ENCODE measurements at places on chromosomes 12 and 14. TPM values are rescaled to one million over a fixed set of nuclear protein-coding genes. Genes with fewer than 3 reads are reported as not detected.
A peak's percentile ranks its signal among the peaks of the same experiment; 100 is the strongest.

SLC25A47 gene
- not detected for total RNA-seq

CPM gene
- total RNA-seq = 1.7 TPM

GPR68 gene
- 0.04 TPM for total RNA-seq

KRT85 gene
- total RNA-seq = not detected

HCAR1 gene
- total RNA-seq = not detected

TRHDE gene
- total RNA-seq = 8.8 TPM

SRRM4 gene
- 0.04 TPM for total RNA-seq

PIWIL1 gene
- 0.08 TPM for total RNA-seq

RDH11 gene
- 116 TPM for total RNA-seq

LRRC74A gene
- total RNA-seq = not detected

RFLNA gene
- not detected for total RNA-seq

RNU4-1 gene
- total RNA-seq = under 0.01 TPM

- no peak for DNase-seq
Measured at GRCh38 chr14:88597601-88598000, 34.8 kb downstream of the ZC3H14 start.

- no peak for DNase-seq
Measured at GRCh38 chr12:119784673-119785072, 92.4 kb downstream of the CIT start.

- no peak for DNase-seq
Measured at GRCh38 chr12:38898001-38898684, 7.2 kb downstream of the CPNE8 start.

GRCh38 chr14:89899917-89900663 lies 54.4 kb downstream of the EFCAB11 start:
- DNase-seq = no peak

GRCh38 chr12:1791104-1791841 lies 29.1 kb upstream of the LRTM2 start:
- peak; percentile 64 for DNase-seq

GRCh38 chr12:2456813-2457186 lies 338.0 kb upstream of the FKBP4 start:
- no peak for DNase-seq

DNA sequence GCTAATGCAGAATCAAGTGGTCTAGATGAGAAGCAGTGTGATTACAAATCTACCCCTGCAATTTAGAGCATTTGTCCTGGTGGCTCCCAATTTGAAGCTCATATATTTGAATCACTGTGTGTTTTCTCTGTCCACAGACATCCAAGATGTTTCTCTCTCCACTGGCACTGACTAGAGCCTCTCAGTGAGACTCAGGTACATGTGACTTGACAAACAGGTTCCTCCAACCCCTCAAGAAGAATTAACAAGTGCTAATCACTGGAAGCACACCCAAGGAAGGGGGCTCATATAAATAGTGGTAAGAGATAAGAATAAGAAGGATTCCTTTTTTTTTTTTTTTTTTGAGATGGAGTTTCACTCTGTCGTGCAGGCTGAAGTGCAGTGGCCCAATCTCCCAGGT lies 20.5 kb downstream of the OR10G2 start:
- no peak for DNase-seq

- DNase-seq = no peak
Measured at GRCh38 chr12:81874586-81874985, 115.4 kb upstream of the PPFIA2 start.

- no peak for DNase-seq
Measured at GRCh38 chr12:84069699-84070098, 842.9 kb downstream of the SLC6A15 start.

DNA sequence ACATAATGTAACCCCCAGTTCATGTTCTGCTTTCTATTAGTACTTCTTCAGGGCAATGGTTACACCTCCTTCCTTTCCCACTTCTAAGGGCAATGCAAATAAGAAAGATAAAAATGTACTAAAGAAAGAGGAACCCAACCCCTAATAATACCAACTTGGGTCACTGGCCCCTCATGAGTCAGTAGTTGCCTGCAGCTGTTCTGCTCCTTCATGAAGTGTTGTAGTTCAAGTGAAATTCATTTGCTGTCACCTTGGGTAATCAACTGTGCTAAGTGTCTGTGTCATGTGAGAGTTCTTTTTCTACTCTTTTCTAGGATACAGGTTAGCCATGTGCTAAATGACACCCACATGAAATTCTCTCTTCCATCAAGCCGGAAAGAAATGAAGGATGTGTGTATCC lies 91.8 kb downstream of the PLXNC1 start:
- DNase-seq = no peak

DNA sequence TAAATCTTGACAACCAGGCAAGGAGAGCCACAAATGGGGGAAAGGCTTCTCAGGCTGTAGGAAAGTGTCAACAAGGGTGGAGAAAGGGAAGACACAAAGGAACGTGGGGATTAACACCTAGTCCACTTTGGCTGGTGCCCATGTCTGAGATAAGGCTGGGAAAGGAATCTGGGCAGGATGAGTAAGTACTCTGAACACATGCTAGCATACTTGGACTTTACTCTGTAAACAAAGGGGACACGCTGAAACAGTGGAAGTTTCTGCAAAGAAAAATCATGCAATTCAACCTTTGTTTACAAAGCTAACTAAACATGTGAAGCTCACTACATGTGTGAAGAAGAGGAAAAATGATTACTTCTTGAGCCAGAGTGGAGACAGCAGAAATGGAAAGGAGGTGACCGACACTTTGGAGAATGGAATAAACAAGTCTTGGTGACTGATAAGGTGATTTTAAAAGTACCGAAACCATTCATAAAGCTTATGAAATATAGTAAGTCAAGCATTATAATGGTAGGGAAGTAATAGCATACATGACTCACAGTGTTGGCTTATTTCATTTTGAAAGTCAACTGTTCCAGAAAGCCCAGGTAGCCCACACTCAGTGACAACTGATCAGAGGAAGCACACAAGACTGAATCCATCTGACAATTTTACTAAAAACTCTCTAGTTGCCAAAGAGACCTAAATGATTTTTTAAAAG lies 13.2 kb downstream of the CPNE8 start:
- no peak for DNase-seq

DNA sequence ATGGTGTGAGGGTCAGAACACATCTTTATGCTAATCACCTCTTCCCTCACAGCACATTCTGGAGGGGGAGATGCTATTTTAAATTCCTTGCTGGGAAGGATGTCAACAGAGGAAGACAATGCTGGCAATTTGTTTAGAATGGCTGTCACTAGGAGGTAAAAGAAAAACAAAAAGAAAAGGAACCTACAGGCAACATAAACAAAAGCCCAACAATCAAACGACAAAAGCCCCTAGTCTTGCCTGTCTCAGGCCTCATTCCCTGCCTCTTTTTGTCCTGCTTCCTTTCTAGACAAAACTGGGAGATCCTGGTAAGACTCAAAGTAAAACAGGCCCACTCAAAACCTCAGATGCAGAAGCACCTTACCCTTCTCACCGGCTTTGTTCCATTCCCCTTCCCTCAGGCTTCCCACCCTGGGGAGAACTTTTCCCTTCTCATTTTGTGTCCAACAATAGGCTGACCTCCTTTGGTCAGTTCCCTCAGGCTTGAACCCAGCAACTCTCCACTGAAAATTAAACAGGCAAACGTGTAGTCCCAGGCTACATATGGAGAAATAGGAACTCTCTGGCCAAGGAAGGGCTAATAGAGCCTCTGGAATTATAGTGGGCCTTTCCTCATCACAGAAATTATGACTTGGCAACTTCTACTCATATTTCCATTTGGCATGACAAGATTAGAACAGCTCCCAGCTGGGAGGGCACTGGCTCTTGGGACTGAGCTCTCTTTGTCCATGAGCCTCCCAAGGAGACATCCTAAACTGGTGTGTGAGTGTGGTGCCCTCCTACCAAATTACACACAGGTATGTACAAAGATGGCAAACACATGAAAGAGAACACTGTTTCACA lies 193.0 kb downstream of the MON2 start:
- no peak for DNase-seq

DNA sequence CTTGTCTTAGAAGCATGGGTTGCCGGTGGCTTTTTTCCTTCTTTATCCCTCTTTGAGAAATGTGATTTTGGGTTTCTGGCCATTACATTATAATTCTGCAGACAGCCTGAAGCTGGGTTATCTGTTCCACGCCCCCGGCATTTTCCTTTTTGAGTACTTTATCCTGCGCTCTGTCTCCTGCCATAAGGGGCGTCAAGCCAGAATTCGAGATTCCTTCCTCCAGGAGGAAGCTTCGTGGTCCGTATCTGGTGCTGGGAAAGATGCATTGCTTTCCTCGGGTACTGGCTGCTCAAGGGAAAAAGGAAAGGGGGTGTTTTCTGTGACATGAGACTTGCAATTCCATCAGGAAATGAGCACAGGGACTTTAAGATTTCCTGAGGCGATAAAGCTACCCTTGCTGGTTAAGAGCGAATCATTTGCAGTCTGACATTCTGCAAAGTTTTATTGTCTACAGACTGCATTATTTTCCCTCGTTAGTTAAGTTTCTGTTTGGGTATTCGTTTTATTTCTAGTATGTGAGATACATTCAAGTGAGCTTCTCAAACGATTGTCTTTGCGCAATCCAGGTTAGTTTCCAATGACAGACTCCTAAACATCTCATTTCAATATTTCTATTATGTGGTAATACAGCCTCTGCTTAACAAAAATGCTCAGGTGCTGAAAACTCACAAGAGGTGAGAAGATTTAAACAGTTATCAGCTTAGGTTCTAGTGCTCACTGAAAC lies 694 bp downstream of the AKAP5 start:
- DNase-seq = no peak

- DNase-seq = no peak
Measured at GRCh38 chr12:71183018-71183417, 25.2 kb upstream of the TSPAN8 start.

DNA sequence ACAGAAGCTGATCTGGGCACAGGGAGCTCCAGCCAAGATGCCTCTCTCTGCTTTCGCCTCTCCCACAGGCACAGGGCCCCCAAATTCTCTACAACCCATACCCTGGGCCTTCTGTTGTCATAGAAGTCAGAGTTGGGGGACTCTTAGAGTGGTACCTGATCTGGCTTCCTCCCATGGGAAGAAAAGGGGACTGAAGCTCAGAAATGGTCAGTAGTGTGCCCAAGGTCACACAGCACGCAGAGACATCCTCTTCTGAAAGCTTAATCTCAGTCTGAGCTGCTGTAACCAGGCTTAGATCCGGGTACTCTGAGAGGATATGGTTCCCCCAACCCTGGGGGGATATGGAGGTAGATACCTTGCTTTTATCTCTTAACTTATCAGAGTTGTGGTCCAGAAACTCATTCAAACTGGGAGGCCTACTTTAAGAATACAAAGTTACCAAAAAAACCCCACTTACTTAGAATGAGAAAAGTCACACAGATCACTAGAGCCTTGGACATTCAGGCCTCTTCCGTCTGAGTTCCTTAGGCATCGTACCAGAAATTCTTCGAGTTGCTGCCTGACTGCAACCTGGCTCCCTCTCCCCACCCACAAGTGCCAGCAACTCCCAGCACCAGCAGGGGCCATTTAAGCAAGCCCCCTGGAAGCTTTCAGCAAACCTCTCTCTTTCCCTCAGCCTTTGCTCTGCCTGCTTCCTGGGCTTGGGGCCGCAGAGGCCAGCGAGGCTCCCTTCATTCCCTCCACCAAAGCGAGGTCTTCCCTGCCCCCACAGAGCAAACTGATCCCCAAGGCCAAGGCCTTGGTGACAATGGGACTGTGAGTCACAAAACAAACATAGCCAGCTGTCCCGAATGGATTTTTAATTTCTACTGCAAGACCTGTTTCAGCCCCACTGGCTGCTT lies 13.9 kb downstream of the KRT7 start:
- peak; percentile 41 for DNase-seq

- peak; percentile 30 for DNase-seq
Measured at GRCh38 chr12:77625441-77625840, 205.3 kb upstream of the NAV3 start.

- DNase-seq = no peak
Measured at GRCh38 chr14:61322799-61323290, 1.5 kb downstream of the PRKCH start.

DNA sequence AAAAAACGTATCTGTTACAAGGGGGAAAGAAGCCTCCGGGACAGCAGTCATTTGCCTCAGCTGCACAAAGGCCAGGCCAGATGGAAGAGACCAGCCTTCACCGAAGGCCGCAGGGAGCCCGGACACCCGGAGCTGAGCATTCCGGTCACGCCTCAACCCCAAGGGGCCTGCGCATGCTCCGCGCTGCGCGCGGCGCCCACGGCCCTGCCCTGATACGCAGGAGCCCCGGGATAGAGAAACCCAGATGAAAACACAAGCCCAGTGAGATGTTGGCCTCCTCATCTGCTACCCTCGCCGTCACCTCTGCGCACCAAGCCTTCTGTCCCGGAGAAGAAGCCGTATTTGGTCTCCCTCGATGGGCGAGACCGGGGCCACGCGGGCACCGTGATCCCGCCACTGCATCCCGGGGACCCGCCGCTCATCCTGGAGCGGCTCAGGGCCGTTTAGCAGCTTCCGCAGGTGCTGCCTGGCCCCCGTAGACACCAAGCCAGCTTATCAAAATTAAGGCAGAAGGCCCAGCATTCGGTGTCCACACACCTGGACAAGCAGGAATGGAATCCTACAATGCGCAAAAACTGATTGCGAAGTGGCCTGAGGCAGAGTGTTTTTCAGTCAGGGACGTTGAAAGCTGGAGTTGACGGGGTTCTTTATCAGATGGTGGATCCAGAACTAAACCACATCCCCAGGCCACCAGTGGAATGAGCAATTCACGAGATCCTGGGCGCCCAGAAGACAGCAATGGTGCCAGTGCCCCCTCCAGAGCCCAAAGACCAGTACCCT lies 2.6 kb downstream of the OR8S1 start:
- DNase-seq = no peak

- peak; percentile 72 for DNase-seq
Measured at GRCh38 chr12:89225808-89226411, 126.4 kb downstream of the DUSP6 start.

GRCh38 chr12:16606991-16607390 lies 1.0 kb upstream of the LMO3 start:
- DNase-seq = no peak

DNA sequence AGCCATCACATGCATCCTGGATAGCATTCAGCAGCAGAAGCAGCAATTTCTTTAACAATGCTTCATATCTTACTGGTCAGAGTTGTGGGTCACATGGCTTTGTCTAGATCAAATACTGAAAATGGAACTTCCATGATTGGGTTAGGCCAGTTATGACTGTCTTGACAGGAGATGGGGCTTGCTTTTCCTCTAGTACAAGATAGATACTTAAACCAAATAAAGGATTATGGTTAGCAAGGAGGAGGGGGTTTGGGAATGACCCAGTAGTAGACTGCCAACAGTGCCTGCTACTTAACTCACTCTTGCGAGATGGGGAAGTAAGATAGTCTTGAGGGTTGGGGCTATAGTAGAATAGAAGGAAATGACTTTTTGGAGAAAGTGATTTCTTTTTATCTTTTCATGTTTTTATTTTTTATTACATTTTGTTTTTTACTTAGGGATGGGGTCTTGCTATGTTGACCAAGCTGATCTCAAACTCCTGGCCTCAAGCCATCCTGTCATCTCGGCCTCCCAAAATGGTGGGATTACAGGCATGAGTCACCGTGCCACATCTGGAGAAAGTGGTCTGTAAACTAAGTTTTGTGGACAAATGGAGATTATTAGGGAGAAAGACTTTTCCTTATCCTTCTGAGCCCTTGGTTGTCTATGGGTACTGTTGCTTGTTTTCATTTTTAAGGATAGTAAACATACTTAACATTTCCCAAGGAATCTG lies 37.6 kb downstream of the WNK1 start:
- no peak for DNase-seq
